ENCODE measurements at places on chromosomes 12 and 14. TPM values are rescaled to one million over a fixed set of nuclear protein-coding genes. Genes with fewer than 3 reads are reported as not detected.

The GDF3 gene
- total RNA-seq = not detected

- H3K4me3 ChIP-seq = no peak overlapping the region
- no peaks in the 10 kb centered on the region for H3K36me3 ChIP-seq
- no peaks in the 10 kb centered on the region for H3K4me1 ChIP-seq
- DNase-seq = no peak
- no peak overlapping the region for H3K27ac ChIP-seq
Measured at GRCh38 chr14:72341686-72342085, 409.5 kb downstream of the RGS6 start.

The COX8C gene
- not detected for total RNA-seq

GRCh38 chr14:31926652-31927347 is 150.3 kb upstream of the ARHGAP5 start:
- H3K27me3 ChIP-seq = no peaks in the 10 kb centered on the region
- H3K27ac ChIP-seq = peak overlapping the region; percentile 53
- peak; percentile 16 for DNase-seq
- H3K4me1 ChIP-seq = peaks cover 8% of the 10 kb centered on the region
- no peaks in the 10 kb centered on the region for H3K36me3 ChIP-seq

GRCh38 chr14:79278798-79279644 is 932.3 kb downstream of the DIO2 start:
- H3K27me3 ChIP-seq = peaks cover 20% of the 10 kb centered on the region
- peak; percentile 92 for DNase-seq
- H3K4me3 ChIP-seq = peak overlapping the region; percentile 88
- no peak overlapping the region for H3K27ac ChIP-seq

DNA sequence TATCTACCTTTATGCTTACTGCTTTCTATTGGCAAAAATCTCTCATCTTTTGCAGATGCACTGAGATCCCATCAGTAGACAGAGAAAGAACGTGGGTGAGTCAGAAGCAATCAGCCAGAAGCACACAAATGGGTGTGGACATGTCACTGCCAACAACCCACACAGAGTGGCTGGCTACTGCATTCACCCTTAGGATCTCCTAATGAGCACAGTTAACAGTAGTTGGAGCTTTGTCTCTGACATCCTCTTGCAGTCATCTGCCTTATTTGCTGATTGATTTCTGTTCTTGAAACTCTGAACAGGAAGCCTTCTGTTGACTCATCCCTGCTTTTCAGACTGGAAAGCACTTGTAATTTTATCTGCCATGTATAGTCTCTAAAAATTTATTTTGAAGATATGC is 117.2 kb downstream of the RGS6 start:
- no peaks in the 10 kb centered on the region for H3K36me3 ChIP-seq
- no peaks in the 10 kb centered on the region for H3K27me3 ChIP-seq
- no peaks in the 10 kb centered on the region for H3K4me1 ChIP-seq
- no peak overlapping the region for H3K27ac ChIP-seq
- no peak overlapping the region for H3K4me3 ChIP-seq
- no peak for DNase-seq

GRCh38 chr14:79021766-79022165 is 851.6 kb downstream of the NRXN3 start:
- peaks cover 2% of the 10 kb centered on the region for H3K4me1 ChIP-seq
- no peak for DNase-seq
- H3K36me3 ChIP-seq = no peaks in the 10 kb centered on the region
- H3K4me3 ChIP-seq = no peak overlapping the region
- peaks cover 2% of the 10 kb centered on the region for H3K27me3 ChIP-seq

The TAS2R20 gene
- total RNA-seq = 3.9 TPM

DNA sequence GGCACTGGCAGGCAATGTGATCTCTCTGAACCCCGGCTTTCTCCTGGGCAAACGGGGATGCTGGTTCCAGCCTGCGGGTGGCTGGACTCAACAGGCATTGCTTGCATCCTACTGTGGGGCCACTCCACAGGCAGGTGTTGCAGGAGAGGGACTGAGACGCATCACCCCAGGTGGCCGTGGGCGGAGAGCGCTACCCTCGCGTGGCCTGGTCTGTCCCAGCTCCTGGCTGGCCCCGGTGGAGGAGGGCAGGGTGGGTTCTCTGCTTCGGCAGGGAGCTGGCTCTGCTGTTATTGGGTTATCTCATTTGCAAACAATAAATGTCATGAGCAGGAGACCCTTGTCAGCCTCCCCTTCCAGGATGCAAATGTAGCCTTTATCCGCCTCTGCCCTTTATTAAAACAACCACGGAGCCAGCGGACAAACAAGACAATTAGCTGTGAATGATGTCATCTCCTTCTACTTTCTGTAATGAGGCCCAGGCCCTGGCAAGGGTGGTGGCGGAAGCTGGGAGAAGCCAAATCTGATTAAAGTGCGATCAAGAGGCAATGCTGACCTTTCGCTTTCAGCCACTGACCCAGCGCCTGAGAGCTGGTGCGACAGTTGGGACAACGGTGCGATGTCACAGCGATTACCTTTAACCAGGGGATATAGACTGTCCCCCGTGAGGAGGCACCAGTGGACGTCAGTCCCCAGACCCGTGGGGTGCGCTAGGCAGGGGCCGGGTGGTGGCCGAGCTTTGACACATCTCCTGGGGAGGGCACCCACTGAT is 161.8 kb downstream of the KIF26A start:
- no peak overlapping the region for H3K27ac ChIP-seq
- H3K4me3 ChIP-seq = no peak overlapping the region
- DNase-seq = no peak
- no peaks in the 10 kb centered on the region for H3K4me1 ChIP-seq
- H3K36me3 ChIP-seq = no peaks in the 10 kb centered on the region
- H3K27me3 ChIP-seq = no peaks in the 10 kb centered on the region

The CCDC196 gene
- not detected for total RNA-seq
